ENCODE measurements at places on chromosomes 16 and 17.

DNA sequence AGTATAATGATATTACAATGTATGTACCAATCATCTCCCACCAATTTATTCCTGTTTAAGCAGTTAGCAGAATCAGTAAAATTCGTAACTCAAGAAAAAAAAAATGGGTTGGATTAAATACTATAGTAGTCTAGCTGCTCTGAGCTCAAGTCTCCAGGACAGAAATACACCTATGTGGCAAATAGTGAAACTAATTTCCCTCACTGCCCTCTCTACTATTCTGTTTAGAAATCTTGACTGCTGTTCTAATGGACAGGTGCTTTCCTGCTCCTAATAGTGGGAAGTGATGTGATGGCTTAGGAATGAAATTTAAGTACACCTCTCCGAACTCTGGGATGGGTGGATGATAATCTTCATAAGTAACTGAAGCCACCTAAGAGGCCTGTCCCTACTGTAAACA lies 175.7 kb downstream of the KCNJ2 start:
- no peak for DNase-seq

DNA sequence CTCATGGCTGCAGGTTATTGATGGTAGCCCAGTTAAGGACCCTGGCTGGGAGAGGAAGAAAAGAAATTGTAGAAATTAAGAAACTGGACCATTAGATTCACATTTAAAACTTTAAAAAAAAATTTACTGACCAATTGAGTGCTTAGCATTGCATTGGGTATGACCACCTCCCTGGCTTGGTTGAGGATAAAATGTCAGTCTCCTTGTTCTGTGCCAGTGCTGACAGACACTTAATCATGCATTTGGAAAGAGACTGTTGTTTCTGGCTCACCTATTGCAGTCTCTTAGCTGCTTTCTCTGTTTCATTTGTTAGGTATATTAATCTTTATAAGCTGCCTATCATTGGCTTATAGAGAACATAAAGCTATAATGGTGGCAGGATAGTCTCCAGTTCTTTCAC lies 1.7 kb downstream of the MYH1 start:
- DNase-seq: no peak

DNA sequence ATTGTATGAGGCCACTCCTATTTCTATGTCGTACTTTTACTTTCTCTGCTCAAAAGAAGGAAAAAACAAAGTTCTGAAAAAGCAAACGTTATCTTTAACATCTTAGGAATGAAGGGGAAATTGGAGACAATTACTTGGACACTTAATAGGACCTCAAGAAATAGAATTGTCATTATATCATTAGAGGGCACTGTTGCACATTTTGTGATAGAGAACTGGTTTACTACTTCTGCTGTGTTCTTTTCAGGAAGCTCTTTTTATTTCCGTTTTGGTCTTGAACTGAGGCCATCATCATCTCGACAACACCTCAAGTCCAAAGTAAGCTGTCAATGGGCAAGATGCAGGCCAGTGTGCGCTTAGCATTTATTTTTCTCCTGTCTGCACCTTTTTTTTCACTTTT lies 14.6 kb downstream of the COG4 start:
- DNase-seq: peak; percentile 54

- DNase-seq: no peak
Measured at GRCh38 chr17:29682054-29682453, 59.3 kb upstream of the CORO6 start.

GRCh38 chr17:60153606-60154390 lies 4.0 kb downstream of the CA4 start:
- DNase-seq: no peak

DNA sequence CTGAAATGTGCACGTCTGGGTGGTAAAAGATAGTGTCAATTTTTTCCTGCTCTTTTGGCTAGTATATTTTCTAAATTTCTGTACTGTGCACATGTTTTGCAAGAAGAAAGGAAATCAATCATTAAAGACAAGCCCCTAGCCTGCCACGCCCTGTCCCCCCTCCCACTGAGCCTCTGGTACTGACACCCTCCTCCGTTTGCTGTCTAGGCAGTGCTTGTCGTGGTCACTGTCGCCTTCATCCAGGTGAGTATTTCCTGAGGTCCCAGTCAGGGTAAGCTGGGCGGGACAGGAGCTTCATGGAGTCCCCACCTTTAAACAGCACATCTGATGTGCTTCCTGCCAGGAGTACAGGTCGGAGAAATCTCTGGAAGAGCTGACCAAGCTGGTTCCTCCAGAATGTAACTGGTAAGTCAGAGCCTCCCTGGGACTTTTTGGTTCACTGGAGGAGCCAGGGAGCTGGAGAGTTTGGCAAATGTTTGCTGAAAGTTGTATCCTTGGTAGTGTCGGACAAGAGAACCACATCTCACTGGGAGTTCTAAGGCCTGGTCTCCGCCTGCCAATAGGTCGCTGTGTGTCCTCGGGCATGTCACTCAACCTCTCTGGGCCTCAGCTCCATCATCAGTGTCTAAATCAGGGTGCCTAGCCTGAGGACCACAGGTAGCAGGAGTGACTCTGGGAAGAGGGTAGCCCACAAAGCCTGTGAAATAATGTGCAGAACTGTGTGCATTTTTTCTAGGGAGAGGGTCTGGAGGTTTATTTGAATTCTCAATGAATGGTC lies 42.2 kb downstream of the ATP2C2 start:
- no peak for DNase-seq

GRCh38 chr16:75868636-75869632 lies 142.6 kb upstream of the CPHXL start:
- no peak for DNase-seq

- no peak for DNase-seq
Measured at GRCh38 chr17:29021226-29021625, 15.4 kb upstream of the SEZ6 start.

- peak; percentile 6 for DNase-seq
Measured at GRCh38 chr16:8919089-8919933, 37.2 kb downstream of the LITAFD start.

- DNase-seq: peak; percentile 20
Measured at GRCh38 chr16:22191532-22192260, 14.4 kb upstream of the EEF2K start.

- no peak for DNase-seq
Measured at GRCh38 chr16:1506494-1507213, 13.5 kb downstream of the TELO2 start.

GRCh38 chr17:58969156-58969555 lies 137.5 kb downstream of the TRIM37 start:
- no peak for DNase-seq

GRCh38 chr17:70353408-70354092 lies 184.2 kb downstream of the KCNJ2 start:
- DNase-seq: no peak

DNA sequence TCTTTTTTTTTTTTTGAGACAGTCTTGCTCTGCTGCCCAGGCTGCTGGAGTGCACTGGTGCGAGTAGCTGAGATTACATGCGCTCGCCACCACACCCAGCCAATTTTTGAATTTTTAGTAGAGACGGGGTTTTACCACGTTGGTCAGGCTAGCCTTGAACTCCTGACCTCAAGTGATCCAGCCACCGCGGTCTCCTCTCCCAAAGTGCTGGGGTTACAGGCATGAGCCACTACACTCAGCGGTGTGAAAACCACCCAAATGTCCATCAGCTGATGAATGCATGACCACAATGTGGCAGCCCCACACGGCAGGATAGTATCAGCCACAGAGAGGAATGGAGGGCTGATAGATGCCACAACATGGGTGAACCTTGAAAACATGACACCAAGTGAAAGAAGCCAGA lies 2.1 kb downstream of the P2RX5 start:
- DNase-seq: peak; percentile 51

GRCh38 chr17:56142781-56143180 lies 10.5 kb upstream of the ANKFN1 start:
- no peak for DNase-seq

DNA sequence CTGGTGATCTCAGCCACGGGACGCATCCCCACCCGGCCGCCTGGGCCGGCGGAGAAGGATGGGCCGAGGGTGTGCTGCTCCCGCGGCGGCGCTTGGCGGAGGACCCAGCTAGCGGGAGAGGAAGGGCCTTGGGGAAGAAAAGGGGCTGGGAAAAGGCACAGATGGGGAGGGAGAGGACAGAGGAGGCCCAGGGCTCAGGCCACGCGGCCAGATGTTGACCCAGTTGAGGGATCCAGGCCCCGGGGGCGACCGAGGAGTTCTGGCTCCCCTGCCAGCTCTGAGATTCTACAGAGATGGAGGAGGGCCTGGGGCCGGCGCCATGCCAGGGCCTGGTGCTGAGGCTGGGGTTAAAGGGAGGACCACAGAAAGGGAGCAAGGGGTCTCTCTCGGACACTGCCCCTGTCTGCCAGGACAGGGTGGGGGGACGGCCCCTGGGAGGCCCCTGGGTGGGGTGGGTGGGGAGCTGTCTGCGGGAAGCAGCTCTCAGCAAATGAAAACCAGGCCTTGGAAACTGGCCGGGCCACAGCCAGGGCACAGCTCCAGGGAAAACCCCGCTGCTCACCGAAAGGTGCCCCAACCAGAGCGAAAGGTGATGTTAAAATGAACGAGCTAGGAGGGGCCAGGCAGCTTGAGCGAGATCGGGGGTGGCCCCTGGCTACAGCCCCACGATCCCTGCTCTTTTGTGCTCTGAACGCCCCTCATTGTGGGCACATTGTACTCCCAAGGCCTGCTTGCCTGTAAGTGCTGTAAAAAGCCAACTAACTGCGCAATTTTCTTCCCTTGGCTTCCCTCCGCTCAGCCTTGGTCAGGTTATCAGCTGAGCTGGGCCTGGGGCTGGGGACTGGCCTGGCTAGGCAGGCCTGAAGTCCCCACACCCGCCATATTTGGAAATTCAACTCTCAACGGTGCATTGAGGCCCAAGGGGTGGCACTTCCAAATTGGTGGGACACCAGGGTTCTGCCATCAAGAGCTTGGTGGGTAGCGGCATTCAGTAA lies 191.4 kb downstream of the ZNF423 start:
- DNase-seq: no peak

DNA sequence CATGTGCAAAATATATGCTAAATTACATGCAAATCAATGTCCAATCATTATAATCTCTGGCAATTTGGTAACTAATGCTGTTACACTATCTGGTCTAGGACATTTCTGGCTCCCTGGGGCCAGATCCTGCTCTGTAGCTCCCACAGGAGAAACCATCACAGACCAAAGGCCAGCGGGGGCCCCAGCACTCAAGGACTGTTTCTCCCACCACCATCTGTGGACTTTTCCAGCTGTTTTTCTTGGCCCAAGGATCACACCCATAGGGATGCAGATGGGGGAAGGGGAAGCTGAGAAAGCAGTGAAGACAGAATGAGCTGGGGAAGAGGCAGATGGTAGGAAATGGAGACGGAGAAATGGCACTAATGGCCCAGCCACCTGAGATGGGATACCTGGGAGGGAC lies at the start of gene HIGD1B:
TSS of gene HIGD1B (plus strand) at position 298 of the 400 bp plus-strand sequence. CDS start 270 bp downstream, outside the sequence.
- DNase-seq: no peak

DNA sequence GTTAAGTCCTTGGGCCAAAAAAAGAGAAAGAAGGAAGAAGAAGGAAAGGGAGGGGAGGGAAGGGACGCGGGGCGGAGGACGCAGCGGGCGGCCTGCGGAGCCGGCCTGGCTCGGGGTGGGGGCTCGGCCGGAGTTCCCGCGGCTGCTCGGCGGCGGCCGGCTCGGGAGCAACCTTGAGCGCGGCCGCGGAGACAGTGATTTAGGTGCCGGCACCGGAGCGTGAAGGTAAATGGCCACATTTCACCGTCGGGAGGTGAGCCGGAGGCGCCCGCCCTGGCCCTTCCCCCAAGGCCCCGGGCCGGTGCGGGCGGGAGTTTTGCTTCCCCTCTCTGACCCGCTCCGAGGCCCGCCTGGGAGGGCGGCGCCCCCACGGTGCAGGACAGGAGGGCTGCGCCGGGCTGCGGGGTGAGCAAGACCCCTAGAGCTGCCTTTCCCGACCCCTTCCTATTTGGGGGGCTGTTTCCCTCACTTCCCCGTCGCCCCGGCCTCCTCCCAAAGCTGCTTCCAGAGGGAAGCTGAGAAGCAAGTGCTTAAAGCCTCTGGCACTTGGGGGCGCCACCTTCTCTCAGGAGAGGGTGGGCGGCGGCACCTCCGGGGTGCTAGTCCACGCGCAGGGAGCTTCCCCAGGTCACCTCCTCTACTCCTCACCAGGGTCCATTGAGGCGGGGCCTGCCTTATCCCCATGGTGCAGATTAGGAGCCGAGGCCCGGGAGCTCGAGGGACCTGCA lies 56.5 kb downstream of the MRM1 start:
- DNase-seq: peak; percentile 9

DNA sequence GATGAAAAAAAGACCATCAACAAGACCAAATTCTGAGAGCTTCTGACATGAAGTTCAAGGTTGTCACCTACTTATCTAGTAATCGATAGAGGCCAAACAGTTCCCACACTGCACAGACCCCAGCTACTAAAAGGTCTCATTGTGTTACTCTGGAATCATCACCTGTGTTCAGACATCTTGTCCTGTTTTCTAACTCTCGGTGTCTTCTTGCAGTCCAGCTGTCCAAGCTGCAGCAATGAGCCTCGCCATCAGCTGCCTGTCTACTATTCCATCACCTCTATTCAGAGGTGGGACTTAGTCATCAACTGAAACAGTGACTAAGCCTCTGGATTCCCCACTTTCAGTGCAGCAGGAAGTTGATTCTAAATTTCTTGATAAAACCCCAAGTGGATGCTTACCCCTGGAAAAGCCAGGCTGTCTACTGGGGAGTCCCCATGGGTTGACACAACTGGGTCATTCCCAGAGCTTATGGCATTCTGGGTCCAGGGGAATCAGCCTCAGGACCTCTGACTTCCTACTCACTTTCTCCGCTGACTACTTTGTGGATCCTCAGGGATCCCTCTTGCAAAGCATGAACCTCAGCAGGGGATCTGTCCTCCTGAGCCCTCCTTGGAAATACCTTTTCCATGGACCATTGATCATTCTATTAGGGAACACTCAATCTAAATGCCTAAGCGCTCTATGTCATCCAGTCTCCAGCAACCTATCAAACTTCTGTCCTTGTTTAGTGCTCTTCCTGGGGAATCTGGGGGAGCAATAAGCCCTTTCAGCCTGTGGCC lies 46.5 kb downstream of the HNF1B start:
- no peak for DNase-seq

DNA sequence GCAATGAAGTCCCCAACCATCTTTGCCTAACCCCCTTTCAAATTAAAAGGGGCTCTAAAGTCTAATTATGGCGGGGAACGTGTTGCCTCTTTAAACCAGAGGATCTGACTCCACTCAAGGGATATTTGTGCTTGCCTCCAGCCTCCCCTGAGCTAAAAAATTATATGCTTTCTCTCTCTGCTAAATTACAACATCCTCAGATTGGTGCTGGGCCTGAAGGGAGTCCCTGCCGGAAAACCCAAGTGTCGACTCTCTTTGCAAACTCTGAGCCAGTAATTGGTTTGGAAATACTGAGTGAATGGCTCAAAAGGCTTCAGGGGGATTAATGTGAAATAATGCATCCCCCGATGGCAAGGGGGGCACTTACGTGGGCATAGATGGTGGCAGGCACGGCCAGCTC lies 208.5 kb upstream of the TNRC6C start:
- no peak for DNase-seq

- no peak for DNase-seq
Measured at GRCh38 chr17:9880582-9880999, 24.5 kb downstream of the RCVRN start.

DNA sequence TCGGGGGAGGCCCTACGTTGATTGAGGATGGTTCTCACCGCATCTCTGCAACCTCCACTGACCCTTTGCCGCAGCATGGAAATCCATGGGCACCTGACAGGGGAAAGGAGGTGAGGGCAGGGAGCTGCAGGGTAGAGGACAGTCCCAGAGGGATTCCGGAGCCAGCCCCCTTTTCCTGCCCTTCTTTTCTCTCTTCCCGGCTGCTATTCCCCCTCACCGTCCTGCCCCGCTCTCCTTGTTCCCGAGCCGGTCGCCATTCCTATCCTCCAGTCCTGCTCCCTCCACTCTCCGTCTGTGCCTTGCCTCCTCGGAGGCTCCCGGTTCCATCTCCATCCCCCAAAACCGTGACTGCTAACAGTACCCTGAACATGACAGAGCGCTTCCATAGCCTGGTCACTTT lies 4.8 kb downstream of the SPATA32 start:
- no peak for DNase-seq

Measured in CD4-positive, alpha-beta T cell treated with Interferon alpha-2 for 1 hour (primary cell).